ENCODE measurements at places on chromosomes 11 and 22.

GRCh38 chr11:47857485-47857884 is 9.3 kb upstream of the NUP160 start:
- no peak for DNase-seq

DNA sequence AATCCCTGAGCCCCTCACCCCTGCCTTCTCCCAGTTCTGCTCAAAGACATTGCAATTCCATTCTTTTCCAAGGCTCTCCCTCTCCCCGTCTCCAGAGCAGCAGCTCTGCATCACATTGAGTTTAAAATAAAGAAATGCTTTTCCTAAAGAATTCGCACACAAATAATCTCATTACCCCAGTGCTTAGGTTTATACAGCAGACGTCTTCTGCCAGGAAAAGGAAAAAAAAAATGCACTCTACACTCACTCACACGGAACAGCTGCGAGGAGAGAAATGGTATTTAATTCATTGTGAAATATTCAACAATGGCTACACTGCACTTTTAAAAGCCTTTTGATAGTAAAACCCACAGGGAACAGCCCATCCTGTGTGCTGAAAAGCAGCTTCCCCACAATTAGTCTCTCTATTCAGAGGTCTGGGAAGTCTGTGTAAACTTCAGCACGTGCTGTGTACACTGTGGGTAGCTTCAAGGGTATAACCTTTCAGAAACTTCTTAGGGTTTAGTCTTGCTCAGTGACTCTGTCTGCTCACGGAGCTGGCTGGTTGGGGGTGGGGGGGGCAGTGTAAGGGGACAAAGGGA is 42.8 kb downstream of the ETS1 start:
- DNase-seq: no peak

DNA sequence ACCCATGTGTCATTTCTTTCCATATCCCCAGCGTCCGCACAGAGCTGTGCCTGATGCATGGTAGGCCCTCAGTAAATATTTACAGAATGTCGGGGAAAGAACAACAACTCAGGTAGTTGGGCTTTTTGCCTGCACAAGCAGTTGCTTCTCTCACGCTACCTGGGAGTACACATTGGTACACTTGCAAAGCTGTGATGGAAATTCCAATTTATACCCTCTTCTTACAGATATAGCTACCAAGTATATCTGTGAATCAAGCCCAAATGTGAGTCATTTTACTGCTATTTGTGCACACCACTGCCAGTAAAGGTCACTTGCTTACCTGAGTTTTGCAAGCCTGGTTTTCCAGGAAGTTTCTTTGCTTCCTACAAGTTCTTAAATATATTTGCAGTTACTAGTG is 333.0 kb upstream of the NARS2 start:
- no peak for DNase-seq

- DNase-seq: no peak
Measured at GRCh38 chr22:37741312-37741795, 44.5 kb downstream of the TRIOBP start.

DNA sequence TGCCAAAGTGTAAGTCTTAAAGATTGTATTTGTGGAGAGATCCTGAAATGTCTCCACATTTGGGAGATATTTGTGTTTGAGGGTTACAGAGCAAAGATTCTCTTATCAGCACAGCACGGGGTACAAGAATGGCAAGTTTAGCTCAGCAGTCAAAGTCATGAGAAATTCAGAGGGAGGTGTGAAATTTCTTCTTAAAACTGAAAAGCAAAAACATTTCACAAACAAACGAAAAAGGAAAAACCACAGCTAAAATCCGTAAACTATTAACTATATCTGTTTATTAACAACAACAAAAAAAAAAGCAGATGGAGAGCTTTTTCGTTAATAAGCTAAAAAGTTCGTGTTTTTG is 40.9 kb upstream of the ETS1 start:
- no peak for DNase-seq

DNA sequence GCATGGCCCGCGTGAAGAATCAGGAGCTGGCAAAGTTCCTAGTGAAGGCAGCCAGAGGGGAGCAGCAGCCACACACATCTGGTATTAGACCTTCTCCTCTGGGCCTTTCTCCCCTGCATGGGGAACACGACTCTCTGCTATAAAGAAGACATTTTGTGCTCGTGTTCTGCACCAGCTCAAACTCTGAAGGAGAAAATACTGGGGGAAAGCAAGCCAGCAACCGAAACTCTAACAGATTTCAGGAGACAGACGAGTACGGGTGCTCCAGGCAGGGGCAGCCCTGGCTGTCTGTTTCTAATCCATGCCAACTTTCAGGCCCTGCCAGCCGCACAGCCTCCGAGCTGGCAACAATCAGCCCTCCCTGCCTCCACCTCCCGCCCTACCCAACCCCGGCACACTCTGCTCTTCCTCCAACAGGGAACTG is 296.3 kb downstream of the BRD1 start:
- DNase-seq: no peak

DNA sequence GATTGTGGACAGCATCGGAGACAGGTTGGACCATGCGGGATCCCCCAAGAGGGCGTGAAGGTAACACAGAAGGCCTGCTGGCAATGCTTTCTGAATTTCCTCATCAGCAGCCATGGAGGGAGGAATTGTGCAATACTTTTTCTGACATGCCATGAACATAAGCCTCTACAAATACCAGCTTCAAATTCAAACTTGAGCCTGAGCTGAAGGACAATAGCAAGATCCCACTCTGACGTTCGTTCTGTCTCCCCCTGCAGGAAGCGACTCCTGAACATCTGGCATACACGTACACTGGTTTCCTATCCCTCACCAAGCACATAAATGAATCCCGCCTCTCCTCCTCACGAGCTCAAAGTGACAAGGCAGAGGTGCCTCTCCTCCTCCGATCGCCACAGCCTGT is 312.2 kb downstream of the BRD1 start:
- DNase-seq: no peak

GRCh38 chr11:104028476-104029263 is 7.8 kb upstream of the DDI1 start:
- DNase-seq: no peak

GRCh38 chr11:89147229-89147628 is 30.4 kb upstream of the TYR start:
- no peak for DNase-seq

DNA sequence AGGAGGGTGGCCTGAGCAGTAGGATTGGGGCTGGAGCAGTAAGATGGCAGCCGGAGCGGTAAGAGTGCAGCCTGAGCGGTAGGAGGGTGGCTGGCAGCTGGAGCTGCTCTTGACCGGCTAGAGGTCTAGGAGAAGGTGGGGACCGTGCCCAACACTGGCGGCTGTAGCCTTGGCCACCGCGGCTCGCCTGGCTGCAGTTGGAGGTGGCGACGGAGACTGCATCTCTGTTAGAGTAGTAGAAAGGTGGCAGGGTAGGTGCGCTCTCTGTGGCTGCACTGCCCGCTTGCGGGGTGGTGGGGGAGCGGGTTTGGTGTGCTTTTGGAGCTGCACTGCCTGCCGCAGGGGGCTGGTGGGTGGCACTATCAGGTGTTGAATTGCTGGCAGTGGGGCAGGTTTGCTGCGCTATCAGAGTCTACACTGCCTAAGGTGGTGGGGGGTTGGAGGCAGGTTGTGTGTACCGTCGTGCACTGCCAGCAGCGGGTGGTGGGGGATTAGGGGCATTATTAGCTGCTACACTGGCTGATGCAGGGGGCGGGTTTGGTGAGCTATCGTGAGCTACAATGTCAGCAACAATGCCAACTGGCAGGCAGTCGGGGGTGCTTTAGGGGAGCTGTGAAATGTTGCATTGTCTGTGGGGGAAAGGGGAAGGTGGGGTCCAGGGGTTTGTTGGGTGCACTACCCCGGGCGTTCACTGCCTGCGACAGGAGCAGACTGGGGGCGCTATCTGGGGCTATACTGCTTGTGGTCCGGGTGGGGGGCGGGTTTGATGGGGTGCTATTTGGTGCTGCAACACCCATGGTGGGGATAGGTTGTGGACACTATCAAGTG is 4461.3 kb upstream of the OR11H1 start:
- no peak for DNase-seq

DNA sequence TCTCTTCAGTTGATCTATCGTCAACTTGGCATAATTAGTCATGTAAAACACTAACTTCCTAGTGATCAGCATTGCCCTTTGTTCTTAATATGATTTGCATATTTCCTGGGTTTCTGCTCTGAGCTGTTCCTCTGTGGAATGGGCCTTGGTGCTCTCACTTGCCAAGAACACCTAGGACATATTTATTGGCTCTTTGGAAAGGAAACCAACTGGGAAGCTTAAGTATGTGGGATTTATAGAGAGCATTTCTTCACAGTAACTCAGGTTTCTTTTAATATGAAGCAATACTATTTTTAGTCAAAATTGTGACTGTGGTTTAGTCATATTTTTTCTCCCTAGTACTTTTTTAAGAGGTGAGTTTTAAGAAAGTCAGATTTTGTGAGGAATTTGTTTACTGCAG is 28.8 kb downstream of the FAT3 start:
- no peak for DNase-seq

DNA sequence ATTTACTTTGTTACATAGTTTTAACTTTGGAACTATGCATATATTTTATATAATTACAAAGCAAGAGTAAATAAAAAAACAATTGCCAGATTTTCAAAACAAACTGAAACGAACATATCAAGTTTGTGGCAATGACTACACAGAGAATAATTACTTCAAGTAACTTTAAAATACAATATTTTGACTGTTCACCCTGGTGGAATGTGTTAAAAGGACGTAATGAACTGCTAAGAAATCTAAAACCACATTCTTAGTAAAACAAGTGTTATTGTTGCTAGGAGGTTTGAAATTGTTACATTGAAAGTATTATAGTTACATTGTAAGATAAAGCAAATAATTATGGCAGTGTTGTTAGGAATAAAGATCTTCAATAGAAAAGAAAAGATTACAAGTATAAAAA is 71.4 kb downstream of the SFI1 start:
- DNase-seq: no peak

DNA sequence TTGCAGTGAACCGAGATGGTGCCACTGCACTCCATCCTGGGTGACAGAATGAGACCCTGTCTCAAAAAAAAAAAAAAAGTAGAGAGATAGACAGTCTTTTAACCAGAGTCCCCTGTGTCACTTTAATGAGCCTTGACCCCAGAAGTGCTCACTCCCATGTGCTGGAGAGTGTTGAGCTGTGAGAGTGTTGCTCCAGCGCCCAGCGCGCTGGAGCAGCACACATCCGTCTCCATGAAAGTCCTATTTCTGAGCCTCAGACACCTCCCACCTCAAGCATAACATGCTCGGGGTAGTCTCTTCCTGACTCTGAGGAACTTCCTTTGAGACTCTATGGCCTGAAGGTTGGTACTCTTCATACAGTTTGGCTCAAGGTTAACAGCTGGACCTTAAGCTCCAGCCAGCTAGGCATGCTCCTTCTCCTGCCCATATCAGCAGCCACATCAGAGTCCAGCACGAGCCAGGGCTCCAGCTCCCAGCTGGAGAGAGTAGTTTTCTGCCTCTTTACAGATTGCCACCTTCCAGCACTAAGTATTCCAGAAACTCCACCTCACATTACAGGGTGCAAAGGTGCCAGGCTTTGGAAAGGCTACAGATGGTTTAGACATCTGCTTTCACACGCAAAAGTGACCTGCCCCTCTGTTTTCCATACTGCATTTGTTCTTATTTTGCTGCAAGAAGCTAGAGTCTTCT is 29.4 kb upstream of the UBASH3B start:
- DNase-seq: no peak

DNA sequence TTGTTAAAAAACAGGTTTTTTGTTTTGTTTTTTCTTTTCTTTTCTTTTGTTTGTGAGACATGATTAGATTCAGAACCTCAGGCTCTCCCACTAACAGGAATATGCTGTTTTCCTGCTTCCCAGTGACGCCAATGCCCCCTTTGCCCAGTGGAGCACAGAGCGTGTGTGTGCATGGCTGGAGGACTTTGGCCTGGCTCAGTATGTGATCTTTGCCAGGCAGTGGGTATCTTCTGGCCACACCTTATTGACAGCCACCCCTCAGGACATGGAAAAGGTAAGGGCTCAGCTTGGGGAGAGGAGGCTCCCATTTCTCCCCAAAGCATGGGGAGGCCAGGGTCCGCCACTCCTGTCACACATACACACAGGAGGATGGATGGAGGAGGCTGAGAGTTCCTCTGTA is 25.0 kb downstream of the CYB5R2 start:
- no peak for DNase-seq

DNA sequence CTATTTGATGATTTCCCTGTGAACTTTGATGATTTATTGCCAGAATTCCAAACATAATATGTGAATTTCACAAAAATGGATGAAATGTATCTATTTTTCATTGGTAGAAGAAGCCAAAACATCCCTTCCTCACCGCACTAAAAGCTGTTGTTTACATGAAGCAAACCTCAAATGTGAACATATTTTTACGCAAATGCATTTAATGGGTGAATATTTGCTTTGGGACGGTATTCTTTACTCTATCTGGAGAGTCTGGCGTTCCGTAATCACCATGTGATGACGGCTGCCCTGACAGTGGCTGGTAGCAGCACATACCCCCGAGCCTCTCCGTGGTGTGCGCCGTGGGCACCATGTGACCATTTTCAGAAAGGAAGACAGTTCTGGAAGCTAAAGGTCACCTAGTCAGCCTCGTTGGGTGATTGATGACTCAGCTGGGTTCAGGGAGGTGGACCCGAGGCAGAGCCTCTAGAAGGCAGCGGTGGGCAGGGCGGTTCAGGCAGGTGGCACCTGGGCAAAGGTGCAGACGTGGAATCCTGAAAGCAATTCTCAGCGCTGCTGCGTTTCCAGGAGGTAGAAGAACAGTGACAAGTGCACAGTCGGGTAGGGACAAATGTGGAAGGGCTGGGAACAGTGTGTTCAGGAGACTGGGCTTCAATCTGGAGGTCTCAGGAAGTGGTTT is 45.3 kb downstream of the PPARA start:
- DNase-seq: no peak

- DNase-seq: no peak
Measured at GRCh38 chr11:64660706-64661105, 62.3 kb downstream of the NRXN2 start.

- DNase-seq: no peak
Measured at GRCh38 chr11:31872076-31872443, 60.9 kb upstream of the PAX6 start.

GRCh38 chr11:33347490-33348125 is 90.4 kb downstream of the HIPK3 start:
- no peak for DNase-seq

GRCh38 chr11:99693941-99694492 is 673.3 kb downstream of the CNTN5 start:
- no peak for DNase-seq

DNA sequence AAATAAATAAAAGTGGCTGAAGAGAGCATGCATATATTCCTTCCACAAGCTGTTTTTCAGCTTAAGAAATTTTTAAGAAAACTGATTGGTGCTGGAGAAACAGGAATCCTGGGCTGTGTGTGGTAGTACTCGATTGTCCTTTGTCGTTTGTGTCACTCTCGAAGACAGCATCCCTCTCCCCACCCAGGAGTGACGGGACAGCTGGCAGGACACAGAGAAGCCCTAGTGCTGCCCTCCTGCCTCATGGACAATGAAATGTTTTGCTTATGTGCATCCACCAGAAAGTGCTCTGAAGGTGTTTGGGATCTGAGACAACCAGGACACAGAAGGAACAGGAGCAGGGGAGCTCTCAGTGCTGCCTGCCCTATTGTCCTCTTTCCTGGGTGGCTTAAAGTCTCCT is 12.8 kb downstream of the PLAAT4 start:
- DNase-seq: no peak

GRCh38 chr11:117749541-117749910 is 47.5 kb downstream of the DSCAML1 start:
- no peak for DNase-seq

Measured in NCI-H1694 treated with DMSO at 0.1 percent for 48 hours (cell line).